ENCODE measurements at places on chromosomes 4 and X. TPM values are rescaled to one million over a fixed set of nuclear protein-coding genes. Genes with fewer than 3 reads are reported as not detected.

DNA sequence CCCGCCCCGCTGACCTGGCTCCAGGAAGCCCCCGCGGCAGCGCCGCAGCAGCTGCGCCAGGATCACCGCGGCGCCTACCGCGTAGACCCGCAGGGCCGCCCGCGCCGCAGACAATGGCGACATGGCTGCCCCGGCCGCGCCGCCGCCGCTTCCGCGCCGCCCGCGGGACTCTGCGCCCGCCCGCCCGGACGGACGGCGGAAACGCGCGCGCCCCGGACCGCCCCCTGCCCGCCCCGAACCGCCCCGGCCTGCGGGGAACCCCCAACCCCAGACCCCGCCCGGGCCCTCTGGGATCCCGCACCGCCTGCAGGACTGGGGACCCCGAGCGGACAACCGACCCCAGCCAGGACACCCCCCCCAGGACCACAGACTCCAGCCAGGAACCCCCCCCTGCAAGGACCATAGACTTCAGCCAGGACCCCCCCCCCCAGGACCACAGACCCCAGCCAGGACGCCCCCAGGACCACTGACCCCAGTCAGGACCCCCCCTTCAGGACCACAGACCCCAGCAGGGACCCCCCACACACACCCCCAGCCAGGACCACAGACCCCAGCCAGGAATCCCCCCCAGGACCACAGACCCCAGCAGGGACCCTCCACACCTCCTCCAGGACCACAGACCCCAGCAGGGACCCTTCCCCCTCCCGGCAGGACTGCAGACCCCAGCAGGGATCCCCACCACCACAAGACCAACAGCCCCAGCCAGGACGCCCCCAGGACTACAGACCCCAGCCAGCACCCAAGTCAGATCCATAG, at the start of the genes DHRSX and ZBED1:
DHRSX (minus strand) TSS at position 174 of the 756 bp plus-strand sequence; CDS start at position 123, 51 bp downstream.
ZBED1 (minus strand) TSS at position 174 of the 756 bp plus-strand sequence. CDS start 10,257 bp downstream, outside the sequence.
- peak; percentile 56 for DNase-seq

DNA sequence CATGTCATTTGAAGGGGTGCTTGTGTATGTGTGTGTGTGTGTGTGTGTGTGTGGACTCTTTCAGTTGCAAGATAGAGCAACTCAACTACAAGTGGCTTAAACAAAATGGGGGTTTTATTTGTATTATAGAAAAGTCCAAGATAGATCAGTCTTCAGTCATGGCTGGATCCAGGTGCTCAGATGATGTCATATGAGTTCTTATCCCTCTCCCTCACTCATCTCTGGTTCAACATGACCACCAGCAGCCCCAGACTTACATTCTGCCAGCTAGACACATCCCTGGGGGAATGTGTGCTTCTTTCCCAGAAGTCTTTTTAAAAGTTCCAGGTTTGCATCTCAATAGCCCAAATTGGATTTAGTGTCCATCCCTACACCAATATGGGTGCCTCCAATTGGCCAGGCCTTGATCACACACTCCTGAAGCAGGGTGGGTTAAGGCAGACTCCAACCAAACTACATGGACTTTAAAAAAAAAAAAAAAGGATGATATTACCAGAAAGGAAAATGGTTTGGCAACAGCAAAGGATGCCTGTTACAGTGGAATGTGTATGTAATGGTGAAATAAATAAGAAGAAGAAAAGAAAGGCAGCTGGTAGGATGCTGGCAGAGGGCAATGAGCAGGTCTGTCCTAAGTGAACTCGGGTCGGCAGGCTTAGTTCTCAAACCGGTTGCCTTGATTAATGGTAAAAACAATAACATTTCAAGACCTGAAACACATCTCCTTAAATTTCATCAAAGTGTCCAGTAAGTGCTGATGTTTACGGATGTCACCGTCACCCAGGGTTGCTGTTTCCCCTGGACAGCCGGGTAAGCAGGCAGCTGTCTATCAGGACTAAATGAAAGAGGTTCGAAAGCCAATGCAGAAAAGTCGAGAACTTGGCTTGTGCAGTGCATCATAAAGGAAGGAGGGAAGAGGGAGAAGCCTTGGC, 107.7 kb downstream of the SMIM20 start:
- no peak for DNase-seq

- peak; percentile 77 for DNase-seq
These were observed 28.7 kb downstream of the CLDN34 start for GRCh38 chrX:9995855-9996339.

DNA sequence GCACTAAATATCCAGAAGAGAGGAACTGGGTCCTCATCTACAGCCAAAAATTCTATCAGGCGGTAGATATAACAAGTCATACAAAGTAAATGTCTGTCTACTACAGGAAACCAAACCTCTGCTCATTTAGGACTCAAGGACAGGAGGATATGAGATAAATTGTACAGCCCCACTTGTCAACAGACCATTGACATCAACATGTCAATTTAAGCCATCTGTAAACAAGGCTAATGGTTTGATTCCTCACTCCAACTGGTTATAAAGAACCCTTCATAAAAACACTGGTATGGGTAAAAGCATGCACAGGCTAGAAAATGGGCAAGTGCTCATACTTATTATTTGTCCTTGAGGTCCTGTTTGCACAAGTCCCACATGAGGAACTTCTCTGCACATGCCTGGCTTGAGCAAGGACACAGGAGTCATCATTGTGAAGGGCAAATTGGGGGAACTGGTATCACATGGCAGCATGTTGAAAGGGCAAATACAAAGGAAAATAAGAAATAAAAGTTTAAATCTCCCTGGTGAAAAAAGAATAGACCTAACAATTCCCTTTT, 13.2 kb downstream of the RTL8B start:
- no peak for DNase-seq

DNA sequence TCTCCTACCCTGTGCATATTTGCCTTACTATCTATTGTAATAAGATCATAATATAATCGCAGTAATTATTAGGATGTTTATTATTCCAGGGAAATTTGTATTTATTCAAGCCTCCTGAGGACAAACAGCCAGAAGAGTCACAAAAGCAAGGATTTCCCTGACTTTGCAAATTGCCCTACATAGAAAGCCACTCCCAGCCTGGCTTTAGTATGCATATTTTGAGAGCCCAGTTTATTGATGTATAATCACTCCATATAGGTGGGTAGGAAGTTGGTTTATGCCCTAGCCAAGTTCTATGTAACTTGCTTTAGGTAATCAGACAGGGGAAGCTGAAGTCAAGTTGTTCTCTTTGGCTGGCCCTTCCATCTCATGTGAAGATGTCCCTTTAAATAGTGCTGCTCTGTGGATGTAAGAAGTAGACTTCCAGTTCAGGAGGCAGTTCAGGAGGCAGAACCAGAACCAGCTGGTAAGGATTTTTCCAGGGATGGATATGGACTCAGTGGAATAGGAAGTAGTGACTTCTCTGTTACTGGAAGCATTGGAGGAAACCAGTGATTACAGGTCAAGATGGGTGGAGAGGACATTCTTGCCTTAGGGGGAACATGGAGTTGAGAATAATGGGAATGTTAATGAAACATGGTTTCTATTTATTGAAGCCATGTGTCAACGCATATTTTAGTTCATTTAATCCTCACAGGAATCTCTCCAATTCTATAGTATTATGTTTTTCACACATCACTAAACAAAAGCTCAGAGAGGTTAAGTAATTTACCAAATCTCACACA, 70.5 kb upstream of the KIT start:
- no peak for DNase-seq

GRCh38 chr4:1601852-1602654, 82.1 kb downstream of the FAM53A start:
- no peak for DNase-seq

DNA sequence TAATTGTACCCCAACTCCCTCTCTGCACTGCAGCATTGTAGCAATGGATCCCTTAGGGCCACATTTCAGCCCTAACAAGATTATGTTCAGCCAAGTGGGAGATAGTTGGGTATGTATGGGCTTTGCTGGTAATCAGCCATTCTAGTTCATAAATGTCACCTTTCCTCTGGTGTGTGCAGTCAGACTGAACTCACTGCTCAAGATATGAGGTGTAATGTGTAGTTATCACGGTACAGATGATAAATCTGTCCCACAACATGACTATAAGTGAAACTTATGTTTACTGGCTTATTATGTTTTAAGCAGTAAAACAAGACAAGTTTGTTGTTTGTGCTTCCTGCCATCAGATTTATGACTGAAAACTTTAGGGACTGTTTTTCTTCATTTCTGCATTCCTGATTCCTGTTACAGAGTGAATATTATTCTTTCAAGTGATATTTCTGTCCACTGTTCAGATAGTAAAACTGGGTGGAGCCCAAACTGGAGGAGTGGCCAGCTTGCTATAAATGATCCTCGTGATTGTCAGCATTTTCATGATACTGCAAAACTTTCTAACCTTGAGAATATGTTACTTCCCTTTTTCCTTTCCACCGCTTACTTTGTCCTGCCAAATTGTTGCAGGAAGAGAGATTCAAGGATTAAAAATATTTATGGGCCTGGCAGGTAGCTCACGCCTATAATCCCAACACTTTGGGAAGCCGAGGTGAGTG, 44.9 kb downstream of the ANAPC4 start:
- DNase-seq: no peak

DNA sequence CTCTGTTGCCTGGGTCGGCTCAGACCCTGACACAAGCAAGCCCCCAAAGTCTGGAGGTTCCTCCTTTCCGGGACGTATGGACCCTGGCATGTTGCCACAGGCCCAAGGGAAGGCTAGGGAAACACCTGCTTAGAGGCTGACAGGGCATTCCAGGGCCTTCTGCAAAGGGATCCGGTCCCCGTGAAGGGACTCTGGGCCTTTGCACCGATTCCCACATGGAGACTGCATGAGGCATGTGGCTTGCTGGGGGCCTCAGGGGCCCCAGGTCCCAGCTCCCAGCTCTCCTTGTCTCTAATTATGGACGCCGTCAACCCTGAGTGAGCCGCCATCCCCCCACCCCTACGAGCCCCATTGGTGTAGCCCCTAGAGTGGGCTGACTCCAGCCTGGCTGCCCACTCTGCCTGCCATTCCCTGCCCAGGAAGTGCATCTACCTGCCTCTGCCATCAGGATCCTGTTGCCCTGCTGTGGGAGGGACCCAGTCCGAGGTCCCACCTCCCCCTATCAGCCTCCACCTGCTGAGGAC, 4.2 kb upstream of the RGS12 start:
- no peak for DNase-seq

The PIM2 gene
- 13.6 TPM for total RNA-seq

The MTNR1A gene
- total RNA-seq: not detected

The GDPD2 gene
- 1.5 TPM for total RNA-seq

The GRPEL1 gene
- 35.1 TPM for total RNA-seq
